ENCODE measurements at places on chromosomes 7 and 10. TPM values are rescaled to one million over a fixed set of nuclear protein-coding genes. Genes with fewer than 3 reads are reported as not detected.

The TWIST1 gene
- not detected for total RNA-seq

The MCMBP gene
- 59.5 TPM for total RNA-seq

The C1QL3 gene
- 16.9 TPM for total RNA-seq

The SEMA3E gene
- total RNA-seq = 20.3 TPM

The GPER1 gene
- total RNA-seq = 1.6 TPM

The CALML3 gene
- not detected for total RNA-seq

The C7orf57 gene
- total RNA-seq = 1.3 TPM

The CDHR1 gene
- 5.3 TPM for total RNA-seq

The LIPJ gene
- 3.8 TPM for total RNA-seq

The RNF32 gene
- 2.8 TPM for total RNA-seq

The SFTPA1 gene
- not detected for total RNA-seq

The NKX1-2 gene
- total RNA-seq = not detected

The FAM171A1 gene
- 43.8 TPM for total RNA-seq

The ARHGAP22 gene
- total RNA-seq = 5.0 TPM

The ABCB1 gene
- total RNA-seq = 7.8 TPM

The RAPGEF5 gene
- total RNA-seq = 77.0 TPM

The VAX1 gene
- 2.5 TPM for total RNA-seq

The ECHDC3 gene
- 3.1 TPM for total RNA-seq
